CD4-positive, alpha-beta T cell (primary cell): ENCODE measurements at places on chromosomes 12 and 14. TPM values are rescaled to one million over a fixed set of nuclear protein-coding genes. Genes with fewer than 3 reads are reported as not detected.

The BORCS5 gene
- total RNA-seq, result 36.4 TPM

The CEP83 gene
- total RNA-seq, result 9.4 TPM

The IFI27L1 gene
- total RNA-seq, result 14.3 TPM

The EIF2B1 gene
- 36.0 TPM for total RNA-seq

The ACOT6 gene
- not detected for total RNA-seq

The AMN gene
- total RNA-seq, result 2.6 TPM

The GLIPR1L1 gene
- total RNA-seq, result not detected

The ZNF385A gene
- 4.7 TPM for total RNA-seq

GRCh38 chr14:104280085-104280901 is 141.9 kb downstream of the KIF26A start:
- no peaks in the 10 kb centered on the region for H3K4me1 ChIP-seq
- H3K4me3 ChIP-seq, result no peak overlapping the region
- H3K36me3 ChIP-seq, result no peaks in the 10 kb centered on the region

GRCh38 chr12:65490250-65490649 is 211.8 kb downstream of the MSRB3 start:
- H3K36me3 ChIP-seq, result no peaks in the 10 kb centered on the region
- no peaks in the 10 kb centered on the region for H3K4me1 ChIP-seq
- H3K4me3 ChIP-seq, result no peak overlapping the region
- DNase-seq, result no peak

- no peak for DNase-seq
- no peaks in the 10 kb centered on the region for H3K36me3 ChIP-seq
- no peak overlapping the region for H3K27ac ChIP-seq
- no peak overlapping the region for H3K4me3 ChIP-seq
- H3K27me3 ChIP-seq, result no peaks in the 10 kb centered on the region
Measured at GRCh38 chr14:58607952-58608317, 29.8 kb upstream of the DACT1 start.

DNA sequence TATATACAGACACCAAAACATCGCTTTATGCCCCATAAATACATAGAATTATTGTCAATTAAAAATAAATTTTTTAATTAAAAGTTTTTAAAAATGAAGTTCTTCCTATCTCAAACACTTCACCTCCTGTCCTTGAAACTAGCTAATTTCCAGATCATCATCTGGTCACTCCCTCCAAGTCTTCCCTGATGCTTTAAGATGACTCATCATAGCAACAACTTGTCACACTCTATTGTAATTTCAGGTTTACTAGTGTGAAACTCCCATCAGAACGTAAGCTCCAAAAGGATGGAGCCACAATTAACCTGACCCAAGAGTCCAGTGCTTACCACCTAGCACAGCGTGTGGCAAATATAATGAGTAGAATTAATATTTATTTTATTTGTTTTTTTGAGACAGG is 16.3 kb downstream of the GXYLT1 start:
- H3K4me1 ChIP-seq, result no peaks in the 10 kb centered on the region
- no peaks in the 10 kb centered on the region for H3K27me3 ChIP-seq
- no peak for DNase-seq
- H3K4me3 ChIP-seq, result no peak overlapping the region
- no peak overlapping the region for H3K27ac ChIP-seq

- peaks cover 10% of the 10 kb centered on the region for H3K4me1 ChIP-seq
- no peak overlapping the region for H3K4me3 ChIP-seq
- H3K36me3 ChIP-seq, result no peaks in the 10 kb centered on the region
- H3K27me3 ChIP-seq, result no peaks in the 10 kb centered on the region
- no peak for DNase-seq
Measured at GRCh38 chr12:93772003-93772700, 95.0 kb downstream of the CRADD start.

GRCh38 chr14:51006781-51007211 is 62.5 kb upstream of the PYGL start:
- no peak overlapping the region for H3K27ac ChIP-seq
- DNase-seq, result no peak
- H3K4me1 ChIP-seq, result no peaks in the 10 kb centered on the region
- no peaks in the 10 kb centered on the region for H3K36me3 ChIP-seq

DNA sequence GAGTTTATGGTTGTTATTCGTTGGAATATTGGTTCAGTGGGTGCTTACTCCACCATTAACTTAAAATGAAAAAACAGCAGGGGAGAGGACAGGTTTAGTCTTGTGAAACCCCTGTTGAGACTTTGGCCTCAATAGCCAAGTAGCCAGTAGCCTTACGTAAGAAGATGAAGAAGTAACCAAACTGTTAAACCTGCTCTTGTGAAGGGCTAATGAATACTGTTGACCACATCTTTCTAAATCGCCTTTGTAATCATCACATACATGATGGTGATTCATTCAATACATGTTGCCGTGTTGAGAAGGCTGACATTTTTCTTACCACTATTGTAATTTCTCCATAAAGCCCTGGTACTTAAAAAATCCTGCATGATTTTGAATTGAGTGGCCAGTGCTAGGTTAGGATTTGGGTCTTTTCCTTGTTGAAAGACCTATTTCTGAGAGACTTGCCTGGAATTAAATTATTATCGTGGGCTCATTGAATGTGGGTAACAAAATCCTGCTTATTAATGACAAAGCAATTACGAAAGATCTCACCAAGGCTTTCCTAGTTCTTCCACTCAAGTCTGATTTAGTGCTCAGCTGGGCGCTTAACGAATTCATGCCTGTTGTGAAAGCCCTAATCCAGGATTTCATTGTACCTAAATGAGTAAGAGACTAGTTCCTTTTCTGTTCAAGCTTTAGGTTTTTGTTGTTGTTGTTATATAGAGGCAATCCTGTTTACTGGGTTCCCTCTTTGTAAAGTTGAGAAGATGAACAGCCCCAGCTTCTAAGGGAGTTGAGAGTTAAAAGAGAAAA is 333.1 kb downstream of the FUT8 start:
- H3K27ac ChIP-seq, result no peak overlapping the region
- no peaks in the 10 kb centered on the region for H3K27me3 ChIP-seq
- DNase-seq, result no peak
- peaks cover 15% of the 10 kb centered on the region for H3K36me3 ChIP-seq
- H3K4me1 ChIP-seq, result no peaks in the 10 kb centered on the region
- no peak overlapping the region for H3K4me3 ChIP-seq

- no peak for DNase-seq
- no peak overlapping the region for H3K4me3 ChIP-seq
- no peak overlapping the region for H3K27ac ChIP-seq
- no peaks in the 10 kb centered on the region for H3K36me3 ChIP-seq
Measured at GRCh38 chr14:88919502-88919901, 95.1 kb downstream of the TTC8 start.

DNA sequence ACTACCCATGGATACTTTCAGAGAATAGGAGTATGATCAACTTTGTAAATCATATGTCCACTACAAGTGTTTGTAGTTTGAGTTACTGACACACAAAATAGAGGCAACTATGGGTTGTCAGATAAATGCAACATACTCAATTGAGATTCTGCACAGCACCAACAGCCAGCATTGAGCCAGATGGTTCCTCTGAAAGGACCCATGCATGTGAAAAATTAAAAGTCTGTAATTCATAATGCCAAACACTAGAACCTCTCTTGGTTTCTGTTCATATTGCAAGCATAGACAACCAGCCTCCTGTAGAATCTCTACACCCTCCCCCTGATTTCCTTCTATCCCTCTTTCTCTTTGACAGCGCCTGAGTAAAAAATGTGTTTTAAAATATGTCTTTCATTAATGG is 831.0 kb downstream of the C12orf50 start:
- H3K36me3 ChIP-seq, result no peaks in the 10 kb centered on the region
- no peak overlapping the region for H3K27ac ChIP-seq
- no peak for DNase-seq
- H3K27me3 ChIP-seq, result no peaks in the 10 kb centered on the region

DNA sequence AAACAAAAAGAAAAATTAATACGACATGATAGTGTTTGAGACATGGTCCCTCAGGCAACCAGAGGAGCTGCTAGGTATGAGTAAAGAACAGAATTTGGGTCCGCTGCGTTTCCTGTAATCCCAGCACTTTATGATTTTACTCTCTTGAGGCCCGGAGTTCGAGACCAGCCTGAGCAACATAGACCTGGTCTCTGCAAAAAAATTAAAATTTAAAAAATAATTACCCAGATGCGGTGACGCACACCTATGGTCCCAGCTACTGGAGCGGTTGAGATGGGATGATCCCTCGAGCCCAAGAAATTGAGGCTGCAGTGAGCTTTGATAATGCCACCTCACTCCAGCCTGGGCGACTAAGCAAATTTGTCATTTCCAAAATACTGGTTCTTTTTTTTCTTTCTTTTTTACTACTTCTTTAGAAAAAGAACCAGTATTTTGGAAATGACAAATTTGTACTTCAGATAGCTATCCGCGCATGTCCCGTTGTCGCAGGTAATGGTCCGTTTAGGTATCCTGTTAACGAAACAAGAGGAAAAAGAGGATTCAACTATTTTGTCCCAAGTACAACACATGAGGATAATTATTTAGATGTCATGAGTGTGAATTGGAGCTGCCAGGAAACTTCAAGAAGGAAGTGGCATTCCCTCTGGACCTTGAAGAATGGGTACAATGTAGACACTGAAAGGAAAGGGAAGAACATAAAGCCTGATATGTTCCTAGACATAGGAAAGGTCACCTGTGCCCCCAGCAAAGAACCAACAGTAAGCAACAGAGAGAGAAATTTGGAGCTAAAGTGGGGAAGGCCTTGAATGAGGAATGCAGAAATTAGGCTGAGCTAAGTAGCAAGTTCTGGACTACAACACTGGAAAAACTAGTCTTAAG is 1.2 kb upstream of the HECTD1 start:
- peaks cover 40% of the 10 kb centered on the region for H3K4me1 ChIP-seq
- peaks cover 6% of the 10 kb centered on the region for H3K36me3 ChIP-seq
- H3K27ac ChIP-seq, result peak overlapping the region; percentile 93
- peak; percentile 15 for DNase-seq

GRCh38 chr14:93319958-93320357 is 12.9 kb downstream of the BTBD7 start:
- peaks cover 6% of the 10 kb centered on the region for H3K36me3 ChIP-seq
- H3K4me1 ChIP-seq, result peaks cover 2% of the 10 kb centered on the region
- H3K4me3 ChIP-seq, result no peak overlapping the region

- H3K36me3 ChIP-seq, result no peaks in the 10 kb centered on the region
- no peak overlapping the region for H3K27ac ChIP-seq
- no peaks in the 10 kb centered on the region for H3K27me3 ChIP-seq
- no peak overlapping the region for H3K4me3 ChIP-seq
- H3K4me1 ChIP-seq, result no peaks in the 10 kb centered on the region
- DNase-seq, result no peak
Measured at GRCh38 chr12:95651681-95652080, 100.4 kb upstream of the USP44 start.

DNA sequence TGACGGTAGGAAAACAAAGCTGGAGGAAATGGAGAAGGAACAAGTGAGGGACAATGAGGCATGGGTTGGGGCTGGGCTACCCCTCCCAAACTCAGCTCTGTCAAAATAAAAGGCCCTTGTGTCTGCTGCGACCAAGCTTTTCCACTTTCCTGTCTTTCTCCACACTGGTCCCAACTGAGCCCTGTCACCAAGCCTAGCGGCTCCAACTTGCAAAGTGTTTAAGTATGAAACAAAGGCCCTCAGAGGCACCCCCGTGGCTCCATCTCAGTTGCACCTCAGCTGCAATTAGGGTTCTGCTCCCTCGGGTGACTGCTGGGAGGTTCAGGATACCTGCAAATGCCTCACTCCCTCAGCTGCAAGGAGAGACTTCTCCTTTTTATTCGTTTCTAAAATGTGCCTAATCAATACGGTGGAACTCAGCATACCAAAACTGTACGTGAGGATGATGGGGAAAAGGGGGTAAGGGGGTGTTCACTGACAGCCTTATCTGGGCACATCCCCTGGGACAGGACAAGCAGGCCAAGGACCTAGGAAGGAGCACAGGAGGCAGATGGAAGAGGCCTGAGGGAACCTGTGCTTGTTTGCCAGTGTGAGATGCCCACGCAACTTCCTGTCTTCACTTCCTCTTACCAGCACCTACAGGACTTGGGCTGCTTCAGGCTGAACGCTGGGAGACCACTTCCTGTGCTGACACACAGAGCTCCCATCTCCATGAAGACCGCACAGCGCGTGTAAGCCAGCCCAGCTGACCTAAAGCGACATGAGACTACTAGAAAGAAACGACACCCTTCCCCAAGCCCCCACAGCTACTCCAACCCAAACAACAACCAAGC is 8.9 kb downstream of the VAMP1 start:
- DNase-seq, result peak; percentile 87
- peak overlapping the region; percentile 97 for H3K27ac ChIP-seq
- no peaks in the 10 kb centered on the region for H3K27me3 ChIP-seq
- peaks cover 91% of the 10 kb centered on the region for H3K4me1 ChIP-seq
- peaks cover 82% of the 10 kb centered on the region for H3K36me3 ChIP-seq

- no peaks in the 10 kb centered on the region for H3K36me3 ChIP-seq
- peaks cover 4% of the 10 kb centered on the region for H3K27me3 ChIP-seq
- no peak overlapping the region for H3K27ac ChIP-seq
- no peak overlapping the region for H3K4me3 ChIP-seq
Measured at GRCh38 chr12:101581190-101581589, 13.6 kb upstream of the MYBPC1 start.

- no peak overlapping the region for H3K27ac ChIP-seq
- H3K36me3 ChIP-seq, result no peaks in the 10 kb centered on the region
- peak; percentile 66 for DNase-seq
Measured at GRCh38 chr14:58198086-58198485, 1.9 kb upstream of the ACTR10 start.

DNA sequence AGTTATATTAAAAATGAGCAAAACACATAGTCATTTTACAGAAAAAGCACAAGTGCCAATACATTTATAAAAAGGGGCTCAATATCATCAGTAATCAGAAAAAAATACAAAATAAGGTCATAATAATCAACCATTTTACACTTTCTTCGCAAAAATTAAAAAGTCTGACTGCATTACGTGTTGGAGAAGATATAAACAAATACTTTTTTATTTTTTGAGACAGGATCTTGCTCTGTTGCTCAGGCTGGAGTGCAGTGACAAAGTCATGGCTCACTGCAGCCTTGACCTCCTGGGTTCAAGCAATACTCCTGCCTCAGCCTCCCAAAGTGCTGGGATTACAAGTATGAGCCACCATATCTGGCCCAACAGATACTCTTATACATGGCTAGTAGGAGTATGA is 181.5 kb upstream of the DIO3 start:
- H3K27ac ChIP-seq, result no peak overlapping the region
- no peak overlapping the region for H3K4me3 ChIP-seq
- H3K36me3 ChIP-seq, result no peaks in the 10 kb centered on the region

- H3K27ac ChIP-seq, result no peak overlapping the region
- H3K4me1 ChIP-seq, result no peaks in the 10 kb centered on the region
- no peak for DNase-seq
- peaks cover 3% of the 10 kb centered on the region for H3K27me3 ChIP-seq
- H3K36me3 ChIP-seq, result no peaks in the 10 kb centered on the region
Measured at GRCh38 chr12:108477055-108477880, 37.8 kb upstream of the FICD start.

DNA sequence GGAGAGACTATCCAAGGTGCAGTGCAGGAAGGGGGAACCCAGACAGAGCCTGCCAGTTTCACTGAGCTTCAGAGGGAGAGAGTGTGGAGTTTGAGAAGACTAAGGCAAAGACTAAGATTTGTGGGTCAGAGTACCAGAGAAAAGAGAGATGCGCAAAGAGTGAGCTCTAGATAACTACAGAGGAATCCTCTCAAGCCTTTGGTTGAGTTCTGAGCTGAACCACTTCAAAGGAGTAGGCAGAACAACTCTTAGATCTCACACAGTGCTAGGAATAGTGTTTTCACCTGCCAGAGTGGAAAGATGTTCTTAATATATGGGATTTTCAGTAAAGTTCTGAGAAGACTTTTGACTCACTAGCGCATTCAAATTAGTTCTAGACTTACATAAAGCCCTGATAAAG is 10.7 kb upstream of the M6PR start:
- no peaks in the 10 kb centered on the region for H3K36me3 ChIP-seq
